ENCODE measurements at places on chromosomes 3 and 15. TPM values are rescaled to one million over a fixed set of nuclear protein-coding genes. Genes with fewer than 3 reads are reported as not detected.

AGBL1 gene
- not detected for total RNA-seq

TP63 gene
- total RNA-seq = under 0.01 TPM

SCG5 gene
- total RNA-seq = 17.7 TPM

HTR3E gene
- total RNA-seq = not detected

CFAP91 gene
- total RNA-seq = 0.43 TPM

EFL1 gene
- 22.9 TPM for total RNA-seq

SKOR1 gene
- total RNA-seq = not detected

SHC4 gene
- total RNA-seq = 3.5 TPM

Measured in fibroblast of villous mesenchyme (primary cell).